ENCODE measurements at places on chromosomes 5 and 9.

DNA sequence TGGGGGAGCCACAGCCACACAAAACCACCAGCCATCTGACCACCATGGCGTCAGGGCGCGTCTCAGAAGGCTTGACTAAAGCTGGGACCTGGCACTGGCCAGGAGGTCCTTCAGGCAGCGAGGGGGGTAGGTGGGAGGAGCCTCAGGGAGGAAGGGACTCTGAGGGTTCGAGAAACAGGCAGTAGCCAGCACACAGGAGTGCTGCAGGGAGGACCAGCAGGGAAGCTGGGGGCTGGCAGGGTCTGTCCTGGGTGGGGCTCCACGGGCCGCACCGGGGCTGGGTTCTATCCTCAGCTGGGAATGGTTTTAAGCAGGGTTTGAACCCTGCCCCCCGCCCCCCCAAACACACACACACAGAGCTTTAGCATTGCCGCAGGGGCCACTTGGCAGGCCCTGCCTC is 7.4 kb downstream of the FAM163B start:
- no peak for DNase-seq

GRCh38 chr9:107587191-107587963 is 97.8 kb upstream of the KLF4 start:
- DNase-seq: peak; percentile 59

- no peak for DNase-seq
Observed at GRCh38 chr9:17970277-17970676, 391.4 kb downstream of the SH3GL2 start.

- no peak for DNase-seq
Observed at GRCh38 chr5:59149271-59149670, 566.4 kb downstream of the RAB3C start.

- no peak for DNase-seq
Observed at GRCh38 chr9:113992276-113992951, 85.7 kb downstream of the AMBP start.

DNA sequence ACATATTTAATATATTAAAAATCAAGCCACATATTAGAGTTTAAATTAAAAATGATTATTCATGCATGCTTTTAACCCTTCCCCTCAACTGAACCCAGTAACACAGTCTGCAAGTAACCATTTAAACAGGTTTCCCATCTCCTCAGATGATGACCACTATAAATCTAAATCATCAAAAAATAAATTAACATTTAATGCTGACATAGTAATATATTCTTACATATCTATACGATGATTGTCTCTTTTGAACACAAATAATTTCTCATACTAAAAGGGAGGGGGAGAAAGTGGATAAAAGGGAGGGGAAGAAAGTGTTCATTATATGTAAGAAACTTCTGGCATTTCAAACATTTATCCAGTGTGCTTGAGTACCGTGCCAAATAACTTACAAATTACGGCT is 701.6 kb downstream of the MTRR start:
- DNase-seq: no peak

DNA sequence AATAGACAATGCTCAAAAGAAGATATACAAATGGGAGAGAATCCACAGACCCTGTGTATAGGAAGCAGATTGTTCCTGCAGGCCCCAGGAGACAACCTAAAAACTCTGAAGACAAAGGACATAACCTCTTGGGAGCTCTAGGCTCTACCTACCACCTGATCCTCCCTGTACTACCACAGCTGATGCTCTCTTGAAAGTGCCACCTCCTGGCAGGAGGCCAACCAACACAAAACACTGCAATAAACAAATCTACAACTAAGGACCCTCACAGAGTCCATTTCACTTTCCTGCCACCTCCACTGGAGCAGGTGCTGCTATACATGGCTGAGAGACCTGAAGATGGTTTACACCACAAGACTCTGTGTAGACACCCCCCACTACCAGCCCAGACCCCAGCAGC is 49.0 kb downstream of the STARD4 start:
- no peak for DNase-seq

GRCh38 chr5:619444-619843 is 7.3 kb downstream of the CEP72 start:
- no peak for DNase-seq

- DNase-seq: no peak
Observed at GRCh38 chr9:112218908-112219307, 43.8 kb upstream of the SUSD1 start.

- DNase-seq: no peak
Observed at GRCh38 chr5:10337107-10337506, 16.4 kb upstream of the MARCHF6 start.

DNA sequence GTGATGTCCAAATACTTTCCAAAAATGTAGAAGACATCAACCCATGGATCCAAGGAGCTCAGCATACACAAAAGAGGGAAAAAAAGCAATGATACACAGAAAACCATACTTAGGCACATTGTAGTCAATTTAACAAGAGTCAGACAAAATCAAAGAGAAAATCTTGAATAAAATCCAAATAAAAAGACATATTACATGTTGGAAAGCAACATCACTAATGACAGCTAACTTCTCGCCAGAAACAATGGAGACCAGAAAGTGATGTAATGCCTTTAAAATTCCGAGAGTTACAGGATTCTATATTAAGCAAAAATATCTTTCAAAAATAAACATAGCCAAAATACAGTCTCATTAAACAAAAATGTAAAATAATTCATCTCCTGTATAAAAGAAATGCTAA is 79.8 kb upstream of the SLCO4C1 start:
- DNase-seq: no peak
